ENCODE measurements at places on chromosomes 16 and 17. TPM values are rescaled to one million over a fixed set of nuclear protein-coding genes. Genes with fewer than 3 reads are reported as not detected.
A peak's percentile ranks its signal among the peaks of the same experiment; 100 is the strongest.

Gene IL34
- polyA plus RNA-seq: 2.3 TPM

GRCh38 chr17:21025451-21025850, 17.4 kb downstream of the USP22 start:
- no peak for DNase-seq

DNA sequence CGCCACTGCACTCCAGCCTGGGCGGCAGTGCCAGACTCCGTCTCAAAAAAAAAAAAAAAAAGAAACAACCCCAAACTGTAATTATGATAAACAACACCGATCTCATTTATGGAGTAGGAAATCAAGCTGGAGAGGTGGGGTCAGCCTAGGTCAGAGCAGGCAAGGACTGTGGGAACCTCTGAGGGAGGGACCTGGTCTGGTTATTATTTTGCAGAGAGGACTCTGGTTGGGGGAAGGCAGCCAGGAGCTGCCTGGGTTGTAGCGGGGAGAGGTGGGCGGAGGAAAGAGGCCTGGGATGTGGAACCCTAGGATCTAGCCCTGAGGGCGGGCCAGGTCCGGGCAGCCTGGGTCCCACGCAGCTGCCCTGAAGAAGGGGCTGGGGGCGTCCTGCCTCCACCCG, 10.9 kb upstream of the HS3ST6 start:
- peak; percentile 44 for DNase-seq

DNA sequence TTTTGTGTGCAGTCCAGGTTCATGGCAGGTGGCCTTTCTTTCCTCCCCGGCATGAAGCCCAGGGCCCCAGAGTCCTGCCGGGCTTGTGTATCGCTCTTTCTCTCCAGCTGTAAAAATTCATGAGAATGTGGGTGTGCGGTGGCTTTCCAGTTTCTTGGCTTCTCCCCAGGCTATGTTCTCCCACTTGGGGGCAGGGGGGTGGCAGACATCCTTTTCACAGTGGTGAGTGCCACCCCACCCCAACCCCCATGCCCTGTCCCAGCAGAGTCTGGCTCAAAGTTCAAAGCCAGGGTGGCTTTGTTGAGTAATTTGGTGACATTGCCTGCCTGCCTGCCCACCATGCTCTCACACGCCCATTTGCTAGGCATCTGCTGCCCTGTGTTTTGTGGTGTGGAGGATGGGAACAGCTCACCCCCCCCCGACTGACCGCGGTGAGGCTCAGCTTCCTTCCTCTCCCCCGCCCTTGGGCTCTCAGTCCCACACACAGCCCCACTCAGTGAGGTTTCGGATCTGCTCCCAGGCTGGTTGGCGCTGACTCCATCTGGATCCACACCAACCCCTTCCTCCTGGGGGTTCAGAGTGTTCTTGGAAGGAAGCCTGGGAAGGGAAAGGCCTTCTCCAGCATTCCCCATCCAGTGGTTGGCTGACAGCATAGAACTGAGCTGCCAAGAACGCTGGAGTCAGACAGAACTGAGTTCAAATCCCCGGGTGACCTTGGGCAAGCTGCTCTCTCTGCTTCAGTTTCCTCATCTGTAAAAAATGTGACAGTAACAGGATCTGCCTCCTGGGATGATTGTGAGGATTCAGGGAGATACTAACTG, 36.0 kb downstream of the CHD9 start:
- DNase-seq: peak; percentile 95

DNA sequence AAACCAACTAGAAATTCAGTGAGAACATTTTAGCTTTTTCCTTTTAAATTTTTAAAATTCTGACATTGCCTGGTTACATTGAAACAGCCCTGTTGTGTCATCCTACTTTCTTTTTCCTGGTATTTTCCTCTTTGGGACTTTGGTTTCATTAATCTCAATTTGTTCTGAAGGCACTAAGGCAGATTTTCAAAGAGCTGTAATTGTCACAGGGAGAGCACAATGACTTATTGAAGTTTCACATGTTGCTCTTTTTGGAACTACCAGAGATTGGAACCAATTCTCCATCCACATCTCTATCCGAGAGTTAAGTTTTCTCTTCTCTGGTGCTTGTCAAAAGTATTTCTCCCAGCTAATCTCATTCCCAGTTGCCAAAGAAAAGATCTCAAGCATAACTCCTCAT, 144.7 kb upstream of the TBX2 start:
- no peak for DNase-seq

GRCh38 chr16:67928147-67928546, 3.5 kb downstream of the CTRL start:
- no peak for DNase-seq

GRCh38 chr17:64216338-64217248, 46.5 kb downstream of the TEX2 start:
- DNase-seq: peak; percentile 58

Gene CD300LF
- 0.15 TPM for polyA plus RNA-seq

DNA sequence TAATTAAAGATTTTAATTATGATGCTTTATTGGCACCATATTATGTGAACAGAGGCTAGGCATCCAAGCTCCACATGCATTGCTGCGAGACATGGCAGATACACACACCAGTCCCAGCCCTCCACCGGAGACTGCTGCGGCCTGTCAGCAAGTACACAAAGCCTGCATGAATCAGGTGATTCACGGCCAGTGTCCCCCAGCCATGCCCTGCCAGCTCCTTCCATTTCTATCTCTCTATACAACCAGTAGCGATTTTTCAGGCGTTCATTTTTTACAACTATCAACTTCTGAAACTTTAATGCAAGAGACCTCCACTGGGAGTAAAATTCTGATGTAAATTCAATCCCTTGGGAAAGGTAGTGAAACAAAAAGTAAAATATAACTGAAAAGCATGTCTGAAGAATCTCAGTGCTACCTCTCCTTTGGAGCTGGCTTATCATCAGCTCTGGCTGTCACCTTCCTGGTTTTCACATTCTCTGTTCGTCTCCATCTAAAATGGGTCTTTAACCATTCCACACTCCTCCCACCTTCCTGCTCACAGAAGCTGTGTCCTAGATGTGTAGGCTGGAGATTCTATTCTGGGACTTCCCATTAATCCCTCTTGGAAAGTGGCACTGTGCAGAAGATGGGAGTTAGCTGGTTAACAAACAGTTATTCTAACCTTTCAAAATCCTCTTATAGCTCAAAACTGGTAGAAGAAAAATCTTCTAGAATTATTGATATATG, 32.2 kb downstream of the HS3ST3A1 start:
- DNase-seq: no peak

Gene PLLP
- polyA plus RNA-seq: 10.4 TPM

Gene SEBOX
- not detected for polyA plus RNA-seq

Measured in heart left ventricle (tissue), 16 donors.